T-helper 2 cell (primary cell): ENCODE measurements at places on chromosomes 5 and 9.
A peak's percentile ranks its signal among the peaks of the same experiment; 100 is the strongest.

DNA sequence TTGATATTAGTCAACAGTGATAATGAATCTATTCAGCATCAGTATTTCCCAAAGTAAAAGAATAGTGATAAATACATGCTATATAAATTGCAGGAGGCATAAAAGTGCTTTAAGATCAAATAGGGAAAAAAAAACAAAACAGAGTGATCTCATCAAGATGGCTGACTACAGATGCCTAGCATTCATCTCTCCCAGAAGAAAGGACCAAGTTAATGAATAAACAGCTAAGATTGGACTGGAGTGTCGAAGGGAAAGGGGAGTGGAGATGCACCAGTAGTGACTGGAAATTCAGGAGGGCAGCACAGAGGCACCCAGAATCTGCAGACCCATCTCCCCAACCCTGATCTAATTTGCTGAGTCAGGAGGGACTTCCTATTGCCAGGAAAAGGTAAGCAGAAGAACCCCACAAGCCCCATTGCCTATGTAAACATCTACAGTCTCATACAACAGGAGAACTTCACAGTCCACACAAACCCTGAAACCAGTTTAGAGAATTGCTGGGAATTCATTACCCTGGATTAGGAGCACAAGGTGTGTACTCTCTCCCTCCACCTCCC, 699.4 kb downstream of the PTPRD start:
- DNase-seq = no peak

GRCh38 chr5:176625966-176626875, 4.1 kb downstream of the SNCB start:
- DNase-seq = no peak

DNA sequence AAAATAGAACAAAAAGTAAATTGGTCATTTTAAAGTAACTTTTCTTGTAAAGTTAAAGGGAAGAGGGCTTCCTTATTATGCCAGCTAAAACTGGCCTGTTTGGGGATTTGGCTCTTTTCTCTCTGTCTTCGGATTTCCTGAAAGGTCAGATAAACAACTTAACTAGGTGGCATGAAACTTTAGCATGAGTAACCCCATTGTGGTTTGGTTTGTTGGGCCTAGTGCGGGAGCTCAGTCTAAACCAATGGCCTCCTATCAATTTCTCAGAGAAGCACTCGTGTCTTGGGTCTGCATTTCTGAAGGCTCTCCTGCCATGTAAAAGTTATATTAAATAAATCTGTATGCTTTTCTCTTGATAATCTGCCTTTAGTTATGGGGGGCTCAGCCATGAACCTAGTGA, 48.5 kb upstream of the ANKH start:
- no peak for DNase-seq

DNA sequence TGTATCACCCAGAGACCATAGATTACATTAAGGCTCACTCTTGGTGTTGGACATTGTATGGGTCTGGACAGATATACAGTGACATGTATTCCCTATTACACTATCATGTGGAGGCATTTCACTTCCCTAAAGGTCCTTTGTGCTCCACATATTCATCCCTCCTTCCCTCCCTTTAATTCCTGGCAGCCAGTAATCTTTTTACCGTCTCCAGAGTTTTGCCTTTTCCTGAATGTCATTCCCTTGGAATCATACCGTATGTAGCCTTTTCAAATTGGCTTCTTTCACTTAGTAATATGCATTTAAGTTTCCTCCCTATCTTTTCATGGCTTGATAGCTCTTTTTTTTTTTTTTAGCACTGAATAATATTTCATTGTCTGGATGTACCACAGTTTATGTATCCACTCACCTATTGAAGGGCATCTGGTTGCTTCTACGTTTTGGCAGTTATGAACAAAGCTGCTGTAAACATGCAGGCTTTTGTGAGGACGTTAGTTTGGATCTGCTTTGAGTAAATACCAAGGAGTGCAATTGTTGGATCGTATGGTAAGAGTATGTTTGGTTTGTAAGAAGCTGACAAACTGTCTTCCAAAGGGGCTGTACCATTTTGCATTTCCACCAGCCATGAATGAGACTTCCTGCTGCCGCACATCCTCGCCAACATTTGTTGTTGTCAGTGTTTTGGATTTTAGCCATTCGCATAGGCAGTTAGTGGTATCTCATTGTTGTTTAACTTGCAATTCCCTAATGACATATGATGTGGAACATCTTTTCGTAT, 122.1 kb upstream of the SMIM23 start:
- DNase-seq = no peak

DNA sequence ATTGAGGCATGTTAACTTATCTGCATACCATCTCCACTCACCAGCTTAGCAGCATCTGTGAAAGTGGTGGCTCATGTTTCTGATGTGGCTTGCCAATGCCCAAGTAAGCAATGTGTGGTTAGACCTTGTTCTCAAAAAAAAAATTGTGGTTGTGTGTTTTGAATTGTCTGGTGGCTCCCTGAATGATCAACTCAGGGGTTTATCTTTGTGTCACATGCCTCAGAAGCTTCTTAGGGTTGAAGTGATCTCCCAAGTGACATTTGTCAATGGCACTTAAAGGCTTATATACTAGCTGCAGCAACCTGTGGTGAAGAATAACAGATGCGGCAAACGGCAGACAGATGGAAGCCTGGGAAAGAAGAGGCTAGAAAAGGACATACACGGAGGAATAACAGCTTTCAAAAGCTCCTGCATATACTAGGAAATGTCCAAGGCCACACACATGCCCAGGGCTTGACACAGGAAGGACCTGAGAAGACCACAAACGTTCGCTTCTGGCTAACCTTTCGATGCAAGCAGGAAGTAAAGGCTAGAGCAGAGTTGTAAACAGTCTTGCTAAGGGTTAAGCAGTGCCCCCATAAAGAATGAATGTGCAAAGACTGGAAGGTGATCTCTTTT, 42.2 kb upstream of the FSD1L start:
- DNase-seq = peak; percentile 37

DNA sequence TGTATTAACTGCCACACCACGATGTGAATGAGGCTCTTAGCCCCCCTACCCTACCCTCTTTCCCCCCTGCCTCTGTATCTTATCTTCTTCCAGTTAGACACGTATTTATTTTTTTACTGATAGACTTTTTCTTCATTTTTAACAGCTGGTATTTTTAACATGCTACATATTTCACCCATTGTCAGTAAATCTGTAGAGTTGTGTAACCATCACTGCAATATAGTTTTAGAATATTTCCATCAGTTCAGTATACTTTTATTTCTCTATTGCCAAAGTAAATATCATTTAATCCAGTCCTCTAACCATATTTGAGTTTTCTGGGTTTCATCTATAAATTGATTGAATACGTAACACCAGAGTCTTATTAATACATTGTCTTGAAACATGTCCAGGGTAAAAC, 62.8 kb downstream of the SPATA31C2 start:
- DNase-seq = no peak

DNA sequence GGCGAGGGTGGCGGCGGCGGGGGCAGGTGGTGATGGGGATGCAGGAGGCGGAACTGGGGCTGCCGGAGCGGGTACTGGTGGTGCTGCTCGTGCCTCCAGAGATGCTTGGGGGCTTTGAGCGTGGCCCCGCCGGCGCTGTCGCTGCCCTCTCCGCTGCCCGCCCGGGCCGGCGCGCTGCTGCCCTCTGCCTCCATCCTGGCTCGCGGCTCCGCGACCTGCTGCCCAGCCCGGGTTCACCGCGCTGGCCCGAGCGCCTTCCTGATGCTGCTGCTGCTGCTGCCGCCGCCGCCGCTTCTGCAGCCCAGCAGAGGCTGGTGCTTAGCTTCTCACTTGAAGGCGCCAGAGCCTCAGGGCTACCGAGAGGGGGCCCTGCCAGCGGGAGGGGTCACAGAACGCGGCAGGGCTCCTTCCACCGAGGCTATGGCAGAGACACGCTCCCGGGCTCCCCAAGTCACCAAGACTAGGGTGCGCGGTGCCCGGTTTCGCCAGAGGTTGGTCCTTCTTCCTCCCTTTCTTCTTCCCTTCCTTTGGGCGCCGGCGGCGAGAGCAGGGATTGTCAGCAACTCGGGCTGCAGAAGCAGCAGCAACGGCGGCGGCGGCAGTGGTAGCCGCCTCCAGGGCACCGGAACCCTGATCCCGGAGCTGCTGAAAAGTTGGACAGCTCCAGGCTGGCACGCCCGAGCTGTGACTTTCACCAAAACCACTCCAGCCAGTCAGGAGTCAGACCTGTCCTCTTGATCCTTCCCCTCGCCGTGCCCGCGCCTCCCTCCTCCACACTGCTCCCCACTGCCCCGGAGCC, at the start of gene PDE4D:
TSS of gene PDE4D (minus strand) at position 298 of the 799 bp plus-strand sequence.
- no peak for DNase-seq

DNA sequence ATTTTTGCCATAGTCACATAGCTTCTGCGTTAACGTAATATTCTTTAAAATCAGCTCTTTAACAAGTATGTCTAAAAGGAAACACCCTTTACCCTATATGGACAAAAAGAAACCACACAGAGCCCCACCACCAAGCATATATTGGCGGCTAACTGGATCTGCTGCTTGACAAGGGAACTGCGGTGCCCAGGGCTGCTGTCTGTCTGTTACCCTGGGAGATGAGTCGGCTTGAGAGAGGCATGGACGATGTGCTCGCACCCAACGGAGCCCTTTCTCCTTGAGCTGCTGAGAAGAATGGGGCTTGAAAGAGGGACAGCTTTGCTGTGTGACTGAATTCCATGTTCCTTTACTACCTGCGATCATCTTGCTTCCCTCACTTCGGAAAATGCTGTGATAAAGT, 158.6 kb upstream of the SHB start:
- no peak for DNase-seq

- DNase-seq = no peak
Measured at GRCh38 chr9:69696802-69697201, 24.6 kb upstream of the APBA1 start.

- no peak for DNase-seq
Measured at GRCh38 chr9:69149321-69149807, 24.7 kb upstream of the TJP2 start.

DNA sequence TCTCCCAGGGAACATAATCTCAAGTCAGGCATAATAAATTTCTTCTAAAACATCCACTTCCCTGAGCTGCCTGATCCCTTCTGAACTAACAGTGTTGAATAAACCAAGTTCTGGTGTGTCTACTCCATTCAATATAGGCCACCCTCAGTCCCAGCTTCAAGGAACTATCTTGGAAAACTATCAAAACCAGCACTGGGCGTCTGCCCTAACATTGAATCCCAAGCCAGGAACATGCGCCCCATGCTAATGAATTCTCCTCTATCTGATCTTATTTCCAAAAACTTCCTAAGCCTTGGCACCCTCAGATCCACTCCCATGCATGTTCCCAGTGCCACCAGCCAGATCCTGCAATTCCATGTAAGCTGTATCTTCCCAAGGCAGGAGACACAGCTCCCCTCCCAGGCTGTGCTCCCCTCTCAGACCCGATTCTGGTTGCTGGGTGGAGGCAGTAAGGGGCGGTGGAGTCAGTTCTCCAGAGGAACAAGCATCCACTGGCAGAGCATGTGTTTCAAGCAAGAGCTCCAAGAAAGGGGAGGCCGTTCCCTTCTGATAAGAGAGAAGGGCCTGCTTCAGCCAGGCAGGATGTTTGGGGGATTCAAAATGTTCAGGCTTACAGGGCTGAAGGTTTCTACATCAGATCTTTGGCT, 13.1 kb upstream of the FOXI1 start:
- DNase-seq = no peak

GRCh38 chr9:3180696-3181048, 336.8 kb upstream of the PUM3 start:
- DNase-seq = no peak

- no peak for DNase-seq
Measured at GRCh38 chr9:133892193-133892920, 99.8 kb downstream of the VAV2 start.

DNA sequence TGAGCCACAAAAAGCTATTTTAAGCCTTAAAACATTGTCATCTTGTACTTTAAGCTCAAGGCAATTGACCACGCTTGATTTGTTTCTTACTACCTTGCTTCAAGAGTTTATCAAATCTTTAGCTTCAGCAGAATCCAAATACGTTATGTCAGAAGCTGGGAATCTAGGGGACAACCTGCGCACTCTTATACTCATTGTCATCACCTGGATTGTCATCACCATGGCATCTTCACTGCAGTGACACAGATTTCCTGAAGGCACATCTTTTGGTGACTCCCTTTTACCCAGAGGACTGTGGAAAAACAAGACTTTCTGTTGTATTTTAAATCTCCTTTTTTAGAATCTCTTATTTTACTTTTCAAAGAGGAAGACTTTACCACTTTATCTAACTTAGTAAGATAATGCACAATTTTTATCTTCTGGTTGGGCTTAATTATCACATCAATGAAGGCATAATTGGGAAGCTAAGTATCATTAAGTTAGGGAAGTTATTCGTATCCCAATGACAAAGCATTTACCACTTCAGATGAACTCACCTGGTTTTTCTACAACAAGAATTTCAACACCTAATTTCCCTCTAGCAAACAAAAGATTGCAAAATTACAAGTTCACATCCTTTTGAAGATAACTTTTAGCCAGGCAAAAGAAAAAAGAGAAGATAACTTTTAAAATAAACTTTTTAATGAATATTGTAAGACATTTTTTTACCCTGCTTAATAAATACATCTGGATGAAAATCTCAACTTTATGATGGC, 162.0 kb downstream of the DOCK2 start:
- DNase-seq = no peak

- DNase-seq = peak; percentile 68
Measured at GRCh38 chr5:158856794-158857193, 242.9 kb downstream of the EBF1 start.

- DNase-seq = no peak
Measured at GRCh38 chr5:41218929-41219657, 5.8 kb upstream of the C6 start.

GRCh38 chr5:64299805-64300204, 134.2 kb downstream of the RNF180 start:
- no peak for DNase-seq

GRCh38 chr9:105126226-105126625, 118.2 kb upstream of the SLC44A1 start:
- DNase-seq = no peak

DNA sequence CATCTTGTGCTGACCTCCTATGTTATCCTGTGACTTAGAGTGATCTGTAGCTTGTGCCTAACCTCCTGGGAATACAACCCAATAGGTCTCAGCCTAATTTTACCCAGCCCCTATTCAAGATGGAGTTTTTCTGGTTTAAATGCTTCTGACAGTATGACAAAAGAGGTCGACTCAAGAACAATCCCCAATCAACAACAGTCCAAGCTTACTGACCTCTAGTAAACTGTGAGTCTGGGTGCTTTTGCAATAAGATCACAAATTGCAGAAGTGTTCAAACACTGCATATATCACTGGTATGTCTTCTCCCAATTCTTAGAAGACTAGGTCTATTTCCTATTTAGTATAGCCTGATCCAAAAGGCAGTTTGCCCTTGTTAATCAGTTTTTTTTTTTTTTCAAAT, 323.5 kb upstream of the PTGER4 start:
- no peak for DNase-seq

DNA sequence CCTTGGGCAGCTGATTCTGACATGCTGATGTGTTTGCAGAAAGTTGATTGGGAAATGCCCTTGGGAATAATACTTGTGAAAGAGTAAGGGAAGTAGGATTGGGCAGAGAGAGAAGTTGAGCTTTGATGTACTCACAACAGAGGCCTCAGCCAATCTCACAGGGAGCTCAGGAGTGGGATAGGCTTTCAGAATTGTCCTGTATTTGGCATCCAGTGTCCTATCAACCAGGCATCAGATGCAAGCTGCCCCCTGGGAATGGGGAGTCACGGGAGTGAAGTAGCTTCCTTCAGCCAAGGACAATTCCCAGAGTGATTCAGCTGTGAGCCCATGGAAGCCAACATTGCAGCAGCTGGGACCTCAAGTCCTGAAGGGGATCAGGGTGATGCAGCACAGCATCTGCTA, 39.6 kb downstream of the DMAC1 start:
- DNase-seq = no peak
